Activated naive CD8-positive, alpha-beta T cell treated with anti-CD3 and anti-CD28 coated beads, Interleukin-2, amount 10 ng/mL, durations not matched to agents 7 days and 5 days (primary cell): ENCODE measurements at places on chromosomes 2 and 18. TPM values are rescaled to one million over a fixed set of nuclear protein-coding genes. Genes with fewer than 3 reads are reported as not detected.

Gene SULT1C2
- not detected for total RNA-seq

Gene TWSG1
- 9.0 TPM for total RNA-seq

Gene NETO1
- total RNA-seq: not detected

Gene CPLX4
- total RNA-seq: not detected

Gene POTEC
- not detected for total RNA-seq

Gene MC5R
- not detected for total RNA-seq

Gene PPP1CB
- 174 TPM for total RNA-seq

Gene UGT1A1
- total RNA-seq: not detected

Gene NT5DC4
- not detected for total RNA-seq

Gene SMYD1
- not detected for total RNA-seq

Gene PLGLB2
- total RNA-seq: 1.6 TPM

Gene GAL3ST2
- total RNA-seq: 0.22 TPM

Gene CPSF3
- 43.3 TPM for total RNA-seq

GRCh38 chr2:213069531-213069930, 81.9 kb downstream of the IKZF2 start:
- H3K27me3 ChIP-seq: peaks cover 12% of the 10 kb centered on the region
- no peak for DNase-seq

GRCh38 chr18:51563396-51563795, 365.9 kb upstream of the MEX3C start:
- no peak overlapping the region for H3K27ac ChIP-seq
- no peaks in the 10 kb centered on the region for H3K36me3 ChIP-seq
- no peak overlapping the region for H3K4me3 ChIP-seq
- DNase-seq: no peak

DNA sequence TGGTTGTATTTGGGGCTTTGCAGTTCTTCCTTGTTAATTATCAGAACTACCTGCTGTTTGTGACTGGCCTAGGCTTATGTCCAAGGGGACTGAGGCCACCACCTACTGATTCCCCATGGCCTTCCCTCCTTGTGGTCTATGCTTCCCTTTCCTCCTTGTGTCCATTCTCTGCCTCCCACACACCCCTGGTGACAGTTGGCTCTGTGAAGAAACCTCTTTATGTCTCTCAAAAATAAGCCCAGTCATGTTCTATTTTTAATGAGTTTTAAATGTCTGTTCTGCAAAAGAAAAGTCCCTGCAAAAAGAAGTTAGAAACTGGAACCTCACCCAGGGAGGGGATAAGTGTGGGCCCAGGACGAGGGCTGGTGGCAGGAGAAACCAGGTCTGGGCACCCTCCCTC, 105.0 kb downstream of the SMC6 start:
- no peaks in the 10 kb centered on the region for H3K27me3 ChIP-seq
- no peak overlapping the region for H3K27ac ChIP-seq
- no peak for DNase-seq
- H3K4me3 ChIP-seq: no peak overlapping the region
- H3K4me1 ChIP-seq: peaks cover 2% of the 10 kb centered on the region
- H3K36me3 ChIP-seq: no peaks in the 10 kb centered on the region

DNA sequence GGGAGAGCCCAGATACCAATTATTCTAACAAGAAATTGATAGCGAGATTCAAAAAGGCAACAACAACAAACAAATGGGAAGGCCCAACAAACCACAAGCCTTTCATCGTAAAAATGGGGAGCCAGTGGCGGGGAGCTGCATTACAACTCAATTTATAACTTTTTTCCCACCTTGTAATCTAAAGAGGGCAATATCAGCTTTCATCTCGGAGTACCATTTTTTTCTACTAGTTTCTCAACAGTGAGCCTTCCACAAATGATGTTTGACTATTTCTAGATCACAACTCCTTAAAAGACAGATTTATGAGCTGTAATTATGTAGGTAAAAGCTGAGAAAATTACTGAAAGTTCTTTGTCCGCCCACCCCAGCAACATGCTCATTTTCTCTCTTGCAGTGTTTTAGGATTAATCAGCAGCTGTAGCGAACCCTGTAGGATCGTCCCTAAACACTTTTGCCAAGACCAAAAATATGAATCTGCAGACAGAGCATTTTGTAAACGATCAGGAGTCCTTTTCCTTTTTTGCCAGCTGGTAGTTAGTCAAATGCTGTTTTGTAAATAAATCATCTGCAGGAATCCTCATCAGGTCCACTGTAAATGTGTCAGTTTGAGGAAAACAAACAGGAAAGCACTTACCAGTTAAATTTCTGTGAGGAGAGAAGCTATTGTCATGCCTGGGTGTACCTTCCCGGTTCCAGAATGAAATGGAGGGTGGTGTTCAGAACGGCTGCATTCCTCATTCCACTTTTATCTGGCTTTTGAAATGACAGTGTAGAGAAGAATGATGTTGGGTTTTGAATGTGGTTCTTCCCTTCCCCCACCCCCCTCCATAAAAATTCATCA, 53.2 kb downstream of the EEF1B2 start:
- H3K27me3 ChIP-seq: peaks cover 20% of the 10 kb centered on the region
- no peak for DNase-seq
- no peaks in the 10 kb centered on the region for H3K36me3 ChIP-seq
- H3K27ac ChIP-seq: no peak overlapping the region

DNA sequence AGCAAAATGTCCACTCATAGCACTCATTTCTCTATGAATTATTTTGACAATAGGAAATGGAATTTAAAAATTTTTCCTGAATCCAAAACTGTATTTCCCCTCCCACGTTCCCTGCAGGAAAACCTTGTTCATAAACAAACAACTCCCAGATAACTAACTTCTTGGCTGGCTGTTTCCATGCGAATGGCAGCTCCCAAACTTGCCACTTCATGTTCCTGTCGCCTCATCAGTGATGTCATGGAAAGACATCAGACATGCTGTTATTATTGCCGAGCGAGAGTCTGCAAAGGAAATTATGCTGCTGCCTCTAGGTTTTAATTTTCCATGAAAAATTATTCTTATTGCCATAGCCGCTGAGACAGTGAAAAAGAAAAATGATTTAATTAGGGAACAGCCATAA, 117.0 kb upstream of the RIOK3 start:
- H3K36me3 ChIP-seq: peaks cover 8% of the 10 kb centered on the region
- H3K4me1 ChIP-seq: no peaks in the 10 kb centered on the region
- DNase-seq: no peak
- no peak overlapping the region for H3K27ac ChIP-seq

DNA sequence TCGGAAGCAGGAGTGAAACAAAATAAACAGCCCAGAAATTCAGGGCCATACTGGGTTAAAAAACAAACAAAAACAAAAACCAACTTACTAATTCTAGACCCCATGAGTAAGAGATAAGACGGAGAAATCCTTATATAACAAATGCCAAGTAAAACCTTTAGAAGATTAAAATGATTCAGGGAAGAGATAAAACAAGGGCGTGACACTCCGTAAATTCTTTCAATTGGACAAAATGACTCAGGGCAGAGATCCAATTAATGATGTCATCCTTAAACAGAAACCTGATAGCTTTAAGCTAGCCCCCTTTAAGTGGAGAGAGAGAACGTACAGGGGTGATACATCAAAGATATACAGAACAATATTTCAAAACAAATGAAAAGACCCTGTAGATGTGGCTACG, 317.4 kb downstream of the NBAS start:
- no peaks in the 10 kb centered on the region for H3K27me3 ChIP-seq
- no peak overlapping the region for H3K27ac ChIP-seq
- peaks cover 20% of the 10 kb centered on the region for H3K36me3 ChIP-seq
- no peak for DNase-seq
- no peak overlapping the region for H3K4me3 ChIP-seq

DNA sequence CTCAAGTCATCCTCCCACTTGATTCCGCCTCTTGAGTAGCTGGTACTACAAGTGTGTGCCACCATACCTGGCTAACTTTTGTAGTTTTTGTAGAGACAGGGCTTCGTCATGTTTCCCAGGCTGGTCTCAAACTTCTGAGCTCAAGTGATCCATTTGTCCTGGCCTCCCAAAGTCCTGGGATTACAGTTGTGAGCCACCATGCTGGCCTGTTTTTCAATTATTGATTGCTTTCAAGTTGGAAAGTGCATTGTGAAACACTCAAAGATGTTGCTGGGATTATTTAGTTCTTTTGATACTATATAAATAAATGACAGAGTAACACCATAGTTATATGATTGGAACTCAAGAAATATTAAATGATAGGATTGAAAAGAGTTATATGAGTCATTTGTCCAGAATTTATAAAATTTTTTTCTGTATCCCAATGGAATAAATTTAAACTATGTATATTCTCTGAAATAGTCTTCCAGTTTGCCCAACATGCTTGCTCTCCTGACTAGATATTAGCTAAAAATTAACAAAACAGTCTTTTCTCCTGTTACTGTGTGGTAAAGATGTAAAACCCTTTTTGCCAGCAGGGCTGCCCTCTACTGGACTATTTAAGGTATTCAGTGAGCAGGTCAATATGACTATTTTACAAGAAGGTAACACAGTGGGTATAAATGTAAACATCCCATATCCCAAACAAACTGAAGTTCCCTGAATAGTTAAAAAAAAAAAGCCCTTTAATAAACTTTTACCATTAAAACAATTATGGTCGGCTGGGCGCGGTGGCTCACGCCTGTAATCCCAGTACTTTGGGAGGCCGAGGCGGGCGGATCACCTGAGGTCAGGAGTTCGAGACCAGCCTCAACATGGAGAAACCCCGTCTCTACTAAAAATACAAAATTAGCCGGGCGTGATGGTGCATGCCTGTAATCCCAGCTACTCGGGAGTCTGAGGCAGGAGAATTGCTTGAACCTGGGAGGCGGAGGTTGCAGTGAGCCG, 42.7 kb downstream of the ACSL3 start:
- no peak overlapping the region for H3K27ac ChIP-seq
- no peak for DNase-seq
- H3K4me3 ChIP-seq: no peak overlapping the region
- peaks cover 15% of the 10 kb centered on the region for H3K4me1 ChIP-seq

DNA sequence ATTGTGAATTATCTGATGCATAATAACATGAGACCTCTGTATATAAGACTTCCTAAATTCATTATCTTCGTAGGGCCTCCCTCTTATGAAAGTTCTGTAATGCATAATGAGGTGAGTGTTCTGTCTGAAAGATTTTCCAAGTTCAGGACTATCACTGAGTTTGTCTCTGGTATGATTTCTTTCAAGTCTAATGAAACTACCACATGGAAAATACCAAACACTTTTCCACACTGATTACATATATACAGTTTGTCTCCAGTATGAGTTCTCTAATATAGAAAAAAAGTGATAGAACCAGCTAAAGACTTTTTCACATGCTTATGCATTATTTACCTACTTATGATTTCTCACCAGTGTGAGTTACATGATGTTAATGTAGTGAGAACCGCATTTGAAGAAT, 34.7 kb downstream of the CTNNA2 start:
- DNase-seq: no peak
- H3K4me3 ChIP-seq: no peak overlapping the region
- H3K27me3 ChIP-seq: no peaks in the 10 kb centered on the region
- no peaks in the 10 kb centered on the region for H3K36me3 ChIP-seq

- no peak overlapping the region for H3K4me3 ChIP-seq
- no peaks in the 10 kb centered on the region for H3K36me3 ChIP-seq
- peaks cover 1% of the 10 kb centered on the region for H3K4me1 ChIP-seq
- no peak overlapping the region for H3K27ac ChIP-seq
- no peak for DNase-seq
- no peaks in the 10 kb centered on the region for H3K27me3 ChIP-seq
These were observed 50.7 kb upstream of the ARL5A start for GRCh38 chr2:151878655-151879563.

DNA sequence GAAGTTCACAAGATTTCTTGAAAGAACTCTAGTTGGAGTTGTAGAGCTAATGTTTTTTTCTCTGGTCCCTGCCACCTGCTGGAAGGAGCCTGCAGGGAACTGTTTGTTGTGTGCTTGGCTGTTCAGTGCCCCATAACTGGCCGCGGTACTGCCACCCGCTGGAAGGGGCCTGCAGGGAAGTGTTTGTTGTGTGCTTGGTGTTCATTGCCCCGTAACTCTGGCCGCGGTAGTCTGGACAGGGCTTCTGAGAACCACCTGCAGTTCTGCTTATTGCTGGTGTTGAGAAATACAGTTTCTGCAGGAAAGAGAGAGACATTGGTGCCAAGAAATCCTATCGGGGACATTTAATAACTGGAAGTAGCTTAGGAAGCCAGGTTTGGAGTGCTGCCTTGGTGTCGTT, 58.1 kb downstream of the AGAP1 start:
- no peak overlapping the region for H3K4me3 ChIP-seq
- no peak for DNase-seq
- no peaks in the 10 kb centered on the region for H3K36me3 ChIP-seq
- H3K27me3 ChIP-seq: peaks cover 7% of the 10 kb centered on the region
- H3K27ac ChIP-seq: no peak overlapping the region
- no peaks in the 10 kb centered on the region for H3K4me1 ChIP-seq

DNA sequence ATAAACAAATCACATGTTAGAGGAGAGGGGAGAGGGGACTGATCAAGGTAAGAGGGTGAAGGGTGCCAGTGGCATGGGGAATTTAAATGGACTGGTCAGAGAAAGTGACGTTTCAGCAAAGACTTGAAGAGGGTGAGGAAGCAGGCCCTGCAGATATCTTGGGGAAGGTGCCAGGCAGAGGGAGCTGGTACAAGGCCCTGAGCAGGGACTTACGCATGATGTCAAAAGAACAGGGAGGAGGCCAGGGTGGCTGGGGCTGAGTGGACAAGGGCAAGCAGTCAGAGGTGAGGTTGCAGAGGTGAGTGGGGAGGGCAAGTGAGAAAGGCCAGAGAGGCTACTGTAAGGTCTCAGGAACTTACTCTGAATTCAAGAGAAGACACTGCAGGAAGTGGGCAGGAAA, 53.3 kb upstream of the RMP24 start:
- no peak overlapping the region for H3K4me3 ChIP-seq
- H3K27me3 ChIP-seq: peaks cover 8% of the 10 kb centered on the region
- no peak overlapping the region for H3K27ac ChIP-seq
- no peaks in the 10 kb centered on the region for H3K4me1 ChIP-seq
- no peaks in the 10 kb centered on the region for H3K36me3 ChIP-seq

DNA sequence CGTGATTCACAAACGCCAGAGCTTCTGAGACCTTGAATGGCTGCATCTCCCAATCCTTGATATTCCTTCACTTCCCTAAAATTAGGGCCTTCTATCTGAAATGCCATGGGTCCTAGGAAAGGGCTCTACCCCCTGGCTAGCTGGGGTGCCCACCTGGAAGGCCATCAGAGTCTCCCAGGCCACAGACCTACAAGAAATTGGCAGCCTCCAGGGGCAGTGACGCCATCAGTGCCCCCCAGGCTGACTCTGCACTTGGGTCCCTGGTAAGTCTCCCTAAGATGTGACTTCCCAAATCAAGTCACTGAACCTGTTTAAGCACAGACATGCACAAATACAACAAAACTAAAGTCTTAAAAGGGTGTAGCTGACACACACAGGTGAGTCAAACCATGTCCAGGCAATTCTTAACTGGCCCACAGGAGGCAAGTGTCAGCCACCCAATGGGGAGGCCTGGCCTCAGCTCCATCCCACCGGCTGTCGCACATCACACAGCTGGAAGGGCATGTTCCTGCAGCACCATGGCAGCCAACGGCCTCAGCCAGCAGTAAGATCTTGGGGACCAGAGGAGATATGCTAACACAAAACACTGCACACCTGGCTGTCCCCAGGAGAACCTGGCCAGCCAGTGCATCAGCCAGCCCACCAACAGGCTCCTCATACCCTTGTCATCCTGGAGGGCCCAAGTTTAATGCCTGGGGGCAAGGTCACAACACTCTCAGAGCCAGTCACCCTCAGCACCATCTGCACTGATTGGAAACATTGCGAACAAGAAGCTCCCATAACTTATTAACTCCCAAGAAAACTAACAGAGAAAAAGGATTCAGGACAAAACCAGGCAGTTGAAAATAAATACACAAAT, 5.2 kb downstream of the PARD6G start:
- no peak overlapping the region for H3K27ac ChIP-seq
- peaks cover 27% of the 10 kb centered on the region for H3K27me3 ChIP-seq

- no peak overlapping the region for H3K27ac ChIP-seq
- H3K4me1 ChIP-seq: peaks cover 4% of the 10 kb centered on the region
- H3K4me3 ChIP-seq: no peak overlapping the region
- H3K27me3 ChIP-seq: peaks cover 31% of the 10 kb centered on the region
- DNase-seq: no peak
These were observed 5.0 kb downstream of the THSD7B start for GRCh38 chr2:136770384-136770783.
